ENCODE measurements at places on chromosomes 16 and 17.

GRCh38 chr17:57228911-57229310 lies 27.4 kb upstream of the MSI2 start:
- no peak for DNase-seq

DNA sequence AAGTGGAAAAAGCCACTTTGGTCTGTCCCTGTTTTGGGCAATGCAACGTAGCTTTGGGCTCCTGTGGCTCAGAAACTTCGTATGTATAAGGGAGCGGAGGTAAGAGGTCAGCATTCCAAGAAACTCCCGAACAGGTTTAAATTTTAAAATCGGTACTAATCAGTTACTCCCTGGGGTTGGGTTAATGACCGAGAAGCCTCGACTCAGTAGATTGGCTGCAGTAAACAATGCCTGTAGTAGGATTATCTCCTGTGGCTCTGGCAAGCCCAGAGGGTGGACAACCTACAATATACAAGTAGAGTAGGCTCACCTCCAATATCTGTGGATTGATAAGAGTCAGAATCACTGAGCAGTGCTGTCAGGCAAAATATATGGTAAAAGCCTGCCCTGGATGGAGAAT lies 1.6 kb upstream of the GNA13 start:
- no peak for DNase-seq

GRCh38 chr16:68233835-68234187 lies 2.1 kb downstream of the ESRP2 start:
- no peak for DNase-seq

- DNase-seq = no peak
These were observed 15.0 kb downstream of the CA5A start for GRCh38 chr16:87921236-87921773.

DNA sequence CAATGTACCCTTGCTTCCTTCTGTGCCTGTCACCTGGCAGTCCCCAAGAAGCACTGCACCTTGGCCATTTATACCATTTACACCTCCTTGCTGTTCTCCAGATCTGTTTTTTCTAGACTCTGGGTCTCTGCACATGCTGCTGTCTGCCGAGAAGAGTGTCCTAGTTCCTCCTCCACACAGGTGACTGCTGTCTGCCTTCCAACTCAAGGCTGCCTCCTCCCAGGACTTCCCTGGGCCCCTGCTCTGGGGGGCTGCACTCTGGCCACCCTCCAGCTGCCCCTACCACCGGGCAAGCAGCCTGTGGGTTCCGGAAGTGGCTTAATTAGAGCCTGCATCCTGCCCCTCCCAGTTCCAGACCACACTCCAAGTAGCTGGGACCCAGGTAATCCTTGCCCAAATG lies 5.7 kb upstream of the LIMD2 start:
- no peak for DNase-seq

DNA sequence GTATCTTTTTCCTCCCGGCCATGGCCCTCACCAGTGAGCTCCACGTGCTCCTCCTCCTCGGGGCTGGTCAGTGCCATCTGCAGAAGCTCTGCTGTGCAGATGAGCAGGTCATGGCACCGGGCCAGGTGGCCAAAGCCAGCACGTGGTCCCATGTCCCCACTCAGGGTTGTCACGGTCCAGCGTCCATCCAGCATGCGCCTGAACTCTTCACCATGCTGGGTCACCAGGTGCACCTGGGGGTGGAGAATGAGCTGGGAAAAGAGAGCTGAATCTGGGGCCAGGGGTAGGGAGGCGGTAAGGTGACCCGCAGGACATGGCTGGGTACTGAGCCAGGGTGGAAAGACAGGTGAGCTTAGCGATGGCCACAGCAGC lies 1.3 kb downstream of the DHX58 start:
- DNase-seq = no peak
